ENCODE measurements at places on chromosomes 1 and 21.

DNA sequence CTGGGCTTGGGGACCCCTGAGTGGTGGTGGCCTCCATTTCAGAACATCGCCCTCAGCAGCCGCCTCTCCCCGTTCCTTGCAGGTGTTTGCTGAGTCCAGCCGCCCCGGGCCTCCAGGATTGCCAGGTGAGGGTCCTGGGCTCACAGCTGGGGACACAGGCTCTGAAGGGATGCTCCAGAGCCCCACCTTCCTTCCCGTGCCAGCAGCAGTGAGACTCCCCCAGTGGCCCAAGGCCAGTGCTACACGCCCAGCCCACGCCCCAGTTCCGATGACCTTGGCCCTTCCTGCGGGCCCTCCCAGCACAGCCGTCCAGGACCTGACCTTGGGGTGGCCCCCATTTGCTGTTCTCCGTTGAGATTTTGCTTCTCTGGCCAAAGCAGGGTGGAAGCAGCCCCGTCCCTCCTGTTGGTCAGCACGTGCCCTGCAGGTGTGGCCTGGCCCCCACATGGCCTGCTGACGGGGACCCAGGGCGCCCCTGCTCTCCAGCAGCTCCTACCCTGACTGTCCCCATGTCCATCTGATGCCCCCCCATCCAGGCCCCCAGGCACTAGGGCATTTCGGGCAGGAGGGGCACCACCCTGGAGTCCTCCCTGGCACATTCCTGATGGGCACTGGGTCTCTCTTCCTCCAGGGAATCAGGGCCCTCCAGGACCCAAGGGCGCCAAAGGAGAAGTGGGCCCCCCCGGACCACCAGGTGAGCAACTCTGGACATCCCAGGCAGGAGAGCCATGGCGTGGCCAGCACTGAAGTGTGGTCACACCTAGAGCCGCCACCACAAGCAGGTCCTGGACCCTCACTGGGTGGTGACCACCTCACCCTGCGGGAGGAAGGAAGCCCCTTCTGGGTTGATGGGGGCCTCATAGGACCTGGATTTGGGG, 45.0 kb downstream of the SLC19A1 start:
- DNase-seq, result no peak

- DNase-seq, result no peak
Measured at GRCh38 chr21:14284481-14284880, 68.5 kb downstream of the RBM11 start.

GRCh38 chr1:27377760-27378495, 3.3 kb upstream of the FCN3 start:
- DNase-seq, result no peak

GRCh38 chr21:35342440-35342839, 293.3 kb upstream of the RUNX1 start:
- DNase-seq, result no peak

DNA sequence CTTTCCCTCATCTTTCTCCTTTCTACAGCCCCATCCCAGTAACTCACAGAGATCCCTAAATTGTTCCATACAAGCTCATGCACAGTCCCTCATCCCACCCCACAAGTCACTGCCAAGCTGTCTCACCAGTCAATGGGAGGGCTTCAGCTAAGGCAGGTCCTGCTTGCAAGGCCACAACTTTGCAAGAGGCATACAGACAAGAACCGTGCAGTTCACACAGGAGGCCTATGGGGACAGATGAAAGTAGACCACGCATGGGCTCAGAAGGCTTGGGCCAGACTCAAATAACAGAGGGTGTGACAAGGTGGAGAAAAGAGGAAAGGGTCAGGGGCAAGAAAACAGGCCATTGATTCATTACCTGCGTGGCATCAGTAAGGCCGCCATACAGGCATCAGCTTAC, 15.1 kb downstream of the RGS8 start:
- DNase-seq, result no peak

Data from HuH-7 (cell line).